ENCODE measurements at places on chromosomes 2 and 18.
A peak's percentile ranks its signal among the peaks of the same experiment; 100 is the strongest.

DNA sequence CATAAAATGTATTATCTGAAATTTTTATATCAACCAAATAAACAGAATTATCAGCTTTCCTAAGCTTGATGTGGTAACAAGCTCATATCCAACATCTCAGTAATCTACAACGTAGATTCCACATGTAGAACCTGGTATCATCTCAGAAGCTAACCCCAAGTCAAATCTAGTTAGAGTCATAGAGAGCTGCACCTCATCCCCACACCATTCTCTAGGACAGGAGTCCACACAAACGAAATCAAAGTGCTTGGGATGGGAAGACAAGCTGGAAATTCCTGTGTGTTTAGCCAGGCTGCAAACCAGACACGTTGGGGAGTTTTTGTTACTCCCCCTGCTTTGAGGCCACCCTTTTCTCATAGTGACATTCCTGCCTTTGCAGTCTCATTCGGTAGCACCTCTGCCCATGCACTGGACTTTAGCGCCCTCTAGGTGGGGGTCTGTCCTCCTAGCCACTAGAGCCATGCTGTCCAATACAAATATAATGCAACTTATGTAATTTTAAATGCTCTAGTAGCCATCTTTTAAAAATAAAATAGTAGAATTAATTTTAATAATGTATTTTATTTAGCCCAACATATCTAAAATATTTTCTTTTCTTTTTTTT lies 28.1 kb upstream of the SATB2 start:
- DNase-seq = no peak

- DNase-seq = no peak
Measured at GRCh38 chr2:66389651-66390131, 45.2 kb upstream of the MEIS1 start.

DNA sequence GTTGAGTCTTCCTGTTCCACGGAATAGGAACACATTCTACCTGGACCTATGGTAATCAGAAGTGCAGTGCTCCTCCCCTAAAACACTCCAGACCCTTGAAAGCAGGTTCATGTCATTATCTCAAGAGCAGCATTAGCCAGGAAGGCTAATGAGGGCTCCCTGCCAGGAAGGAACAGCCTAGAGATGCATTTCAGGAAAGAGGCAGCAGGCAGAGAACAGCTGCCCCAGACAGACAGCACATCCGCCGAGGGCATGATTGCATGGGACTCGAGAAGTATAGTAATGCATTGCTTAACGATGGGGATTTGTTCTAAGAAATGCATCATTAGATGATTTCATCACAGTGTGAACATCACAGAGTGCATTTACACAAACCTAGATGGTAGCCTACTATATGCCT lies 171.5 kb downstream of the ALK start:
- no peak for DNase-seq

DNA sequence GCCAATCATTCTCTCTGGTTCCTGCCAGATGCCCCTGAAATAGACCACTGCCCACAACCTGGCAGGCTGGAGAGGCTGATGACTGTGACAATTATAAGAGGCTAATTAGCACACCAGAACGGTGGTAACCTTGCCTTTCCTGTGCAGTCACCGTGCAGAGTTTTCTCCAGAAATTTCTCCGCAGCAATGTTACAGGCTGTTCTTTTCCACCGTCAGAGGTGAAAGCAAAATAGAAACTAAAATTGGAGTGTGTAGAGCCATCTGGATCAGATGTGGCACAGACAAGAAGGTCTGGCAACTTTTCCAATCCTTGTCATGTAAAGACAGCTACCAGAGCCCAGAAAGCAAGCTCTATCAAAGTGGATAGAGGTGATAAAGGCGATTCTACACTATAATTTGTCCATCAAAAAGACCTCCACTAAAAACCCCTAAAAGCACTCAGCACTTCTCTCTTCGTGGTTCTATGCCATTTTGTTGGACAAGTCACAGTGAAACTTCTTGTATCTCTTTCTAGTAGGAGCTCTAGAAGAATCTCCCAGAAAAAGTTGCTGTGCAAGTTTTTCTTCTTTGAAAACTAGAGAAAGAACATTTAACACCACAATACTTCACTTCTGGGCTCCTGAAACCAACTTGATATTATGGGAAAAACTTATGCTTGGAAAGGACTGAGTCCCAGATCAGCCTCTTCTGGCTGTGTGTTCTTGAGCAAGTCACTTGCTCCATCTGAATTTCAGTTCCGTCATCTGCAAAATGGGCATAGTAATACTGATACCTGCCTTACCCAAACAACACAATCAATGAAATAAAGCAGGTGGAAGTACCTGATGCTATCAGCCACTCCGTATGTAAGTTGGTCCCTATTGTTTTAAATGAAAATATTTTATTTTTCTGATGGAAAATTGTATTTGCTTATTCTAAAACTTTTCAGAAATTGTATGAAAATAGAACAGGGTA lies 295.6 kb upstream of the DLGAP1 start:
- DNase-seq = no peak

DNA sequence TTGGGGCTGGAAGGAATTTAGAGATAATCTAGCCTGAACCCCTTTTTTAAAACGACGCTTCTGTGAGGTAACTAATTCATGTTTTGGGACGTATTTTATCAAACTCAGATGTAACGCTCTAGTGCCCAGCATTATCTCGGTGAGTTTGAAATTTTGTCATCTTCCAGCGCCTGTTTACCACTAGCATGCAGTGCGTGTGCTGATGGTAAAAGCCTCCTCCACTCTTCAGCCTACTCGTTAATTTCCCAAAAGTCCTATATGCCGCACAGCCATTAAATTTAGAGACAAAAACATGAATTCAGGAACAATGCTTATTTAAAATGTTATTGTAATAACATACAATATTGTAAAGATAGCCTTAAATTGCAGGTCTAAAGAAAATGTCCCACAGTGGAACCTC lies 2.8 kb downstream of the ZCCHC2 start:
- DNase-seq = no peak

DNA sequence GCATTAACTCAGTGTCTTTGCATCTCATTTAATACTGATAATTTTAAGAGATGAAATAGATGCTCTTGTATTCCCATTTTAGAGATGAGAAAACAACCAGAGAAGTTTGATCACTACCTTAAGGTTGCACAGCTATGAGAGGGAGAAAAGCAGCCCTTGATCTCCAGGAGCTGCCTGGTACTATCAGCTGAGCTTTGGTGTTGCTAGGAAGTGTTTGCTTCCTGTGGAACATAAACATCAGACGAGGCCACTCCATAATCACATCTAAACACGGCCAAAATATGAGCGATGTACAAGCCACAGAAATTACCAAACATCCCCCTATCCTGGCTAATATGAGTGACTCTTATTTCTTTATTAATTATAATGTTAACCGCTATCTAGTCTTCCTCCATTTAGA lies 620 bp upstream of the WDFY1 start:
- no peak for DNase-seq

DNA sequence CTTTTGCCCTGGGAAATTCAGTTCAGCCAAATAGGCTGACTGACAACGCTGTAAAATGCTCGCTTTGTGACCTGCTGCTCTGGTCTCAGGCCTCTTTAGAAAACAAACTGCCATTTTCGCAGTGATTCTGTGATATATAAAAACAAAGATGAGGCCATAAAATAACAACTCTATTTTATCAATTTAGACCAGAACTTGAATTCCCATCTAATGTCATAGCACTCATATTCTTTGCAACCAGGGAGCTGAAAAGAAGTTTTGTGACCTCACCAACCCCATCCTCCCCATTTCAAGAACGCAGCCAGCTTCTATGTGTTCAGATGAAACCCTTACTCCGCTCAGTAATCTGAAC lies 40.3 kb downstream of the TCF4 start:
- no peak for DNase-seq

DNA sequence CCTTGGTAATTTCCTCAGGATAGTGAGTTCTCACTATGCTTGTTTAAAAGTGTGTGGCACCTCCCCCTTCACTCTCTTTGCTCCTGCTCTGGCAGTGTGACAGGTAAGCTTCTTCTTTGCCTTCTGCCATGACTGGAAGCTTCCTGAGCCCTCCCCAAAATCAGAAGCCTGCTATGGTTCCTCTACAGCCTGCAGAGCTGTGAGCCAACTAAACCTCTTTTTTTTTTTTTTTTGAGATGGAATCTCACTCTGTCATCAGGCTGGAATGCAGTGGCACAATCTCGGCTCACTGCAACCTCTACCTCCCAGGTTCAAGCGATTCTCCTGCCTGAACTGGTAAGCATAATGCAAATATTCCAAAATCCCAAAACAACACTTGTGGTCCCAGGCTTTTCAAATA lies 80.0 kb downstream of the SOWAHC start:
- DNase-seq = no peak

- no peak for DNase-seq
Measured at GRCh38 chr2:9417725-9418124, 5.6 kb downstream of the ITGB1BP1 start.

DNA sequence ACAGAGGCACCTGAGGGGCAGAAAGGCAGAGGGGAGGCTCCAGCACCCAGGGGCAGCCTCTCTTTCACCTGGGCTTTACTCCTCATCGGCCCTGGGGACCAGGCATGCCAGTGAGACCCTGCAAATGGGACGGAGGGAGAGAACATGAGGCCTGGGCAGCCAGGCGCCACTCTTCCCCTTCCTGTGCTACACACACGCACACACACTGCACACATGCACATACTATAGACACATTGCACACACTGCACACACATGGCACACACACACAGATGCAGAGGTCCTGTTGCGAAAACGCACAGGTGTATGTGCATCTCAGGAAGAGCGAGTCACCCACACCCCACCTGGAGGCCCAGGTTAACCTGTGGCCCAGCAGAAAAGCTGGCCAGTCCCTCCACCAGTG lies 3.4 kb upstream of the RAB6D start:
- DNase-seq = no peak

- no peak for DNase-seq
Measured at GRCh38 chr2:19226386-19226785, 132.0 kb downstream of the OSR1 start.

DNA sequence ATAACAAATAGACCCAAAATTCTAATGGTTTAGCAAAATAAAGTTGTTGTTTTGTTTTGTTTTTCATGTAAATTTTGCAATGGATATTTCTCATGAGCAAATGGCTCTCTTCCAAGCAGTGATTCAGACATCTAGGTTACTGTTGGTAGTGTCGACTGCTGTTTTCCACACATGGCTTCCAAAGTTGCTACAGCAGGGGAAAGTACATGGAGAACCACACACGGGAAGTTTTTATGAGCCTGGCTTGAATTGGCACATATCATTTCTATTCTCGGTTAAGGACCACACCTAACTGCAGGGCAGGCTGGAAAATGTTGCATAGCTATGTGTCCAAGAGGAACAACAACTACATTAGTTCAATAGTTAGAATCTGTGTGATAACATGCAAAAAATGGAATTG lies 262.1 kb downstream of the GALNT13 start:
- no peak for DNase-seq

- DNase-seq = no peak
Measured at GRCh38 chr2:180790891-180791290, 189.5 kb upstream of the UBE2E3 start.

GRCh38 chr2:53127061-53127650 lies 640.4 kb upstream of the CHAC2 start:
- DNase-seq = no peak

DNA sequence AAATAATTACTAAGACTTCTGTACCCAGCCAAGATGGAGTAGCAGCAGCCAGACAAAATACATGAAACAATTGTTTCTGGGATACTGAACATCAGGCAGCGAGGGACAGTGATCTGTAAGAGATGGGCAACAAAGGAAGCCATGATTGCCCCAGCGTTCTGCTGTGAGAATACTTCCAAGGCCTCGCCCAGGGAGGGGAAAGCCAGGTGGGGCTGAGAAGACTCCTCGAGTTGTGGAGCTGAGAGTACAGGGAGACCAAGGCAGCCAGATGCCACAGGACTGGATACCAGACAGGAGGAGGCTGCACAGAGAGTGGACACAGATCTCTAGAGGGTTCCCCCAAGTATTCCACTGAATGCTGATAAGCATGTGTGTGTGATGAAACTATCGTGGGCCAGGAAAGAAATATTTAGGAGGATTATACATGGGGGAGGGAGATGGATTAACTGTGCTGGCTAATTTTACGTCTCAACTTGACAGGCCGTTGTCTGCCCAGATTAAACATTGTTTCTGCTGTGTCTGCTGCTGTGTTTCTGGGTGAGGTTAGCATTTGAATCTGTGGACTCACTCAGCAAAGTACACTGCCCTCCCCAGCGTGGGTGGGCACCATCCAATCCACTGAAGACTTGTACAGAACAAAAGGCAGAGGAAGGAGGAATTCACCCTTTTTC lies 10.2 kb upstream of the LIMS2 start:
- DNase-seq = no peak

DNA sequence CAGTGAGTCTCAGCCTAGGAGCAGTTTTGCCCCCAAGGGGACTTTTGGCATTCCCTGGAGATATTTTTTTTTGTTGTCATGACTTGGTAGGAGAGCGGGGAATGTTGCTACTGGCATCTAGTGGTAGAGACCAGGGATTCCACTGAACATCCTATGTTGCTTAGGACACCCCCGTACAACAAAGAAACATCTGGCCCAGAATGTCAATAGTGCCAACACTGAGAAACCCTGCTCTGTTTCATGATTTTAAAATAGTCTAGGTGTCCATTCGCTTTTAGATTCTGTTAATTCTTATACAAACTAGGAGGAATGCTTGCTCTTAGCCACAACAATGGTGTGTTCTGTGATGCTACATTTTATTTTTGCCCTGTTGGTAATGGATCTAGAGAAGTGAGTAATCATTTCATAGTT lies 225.8 kb upstream of the SIX3 start:
- DNase-seq = no peak

DNA sequence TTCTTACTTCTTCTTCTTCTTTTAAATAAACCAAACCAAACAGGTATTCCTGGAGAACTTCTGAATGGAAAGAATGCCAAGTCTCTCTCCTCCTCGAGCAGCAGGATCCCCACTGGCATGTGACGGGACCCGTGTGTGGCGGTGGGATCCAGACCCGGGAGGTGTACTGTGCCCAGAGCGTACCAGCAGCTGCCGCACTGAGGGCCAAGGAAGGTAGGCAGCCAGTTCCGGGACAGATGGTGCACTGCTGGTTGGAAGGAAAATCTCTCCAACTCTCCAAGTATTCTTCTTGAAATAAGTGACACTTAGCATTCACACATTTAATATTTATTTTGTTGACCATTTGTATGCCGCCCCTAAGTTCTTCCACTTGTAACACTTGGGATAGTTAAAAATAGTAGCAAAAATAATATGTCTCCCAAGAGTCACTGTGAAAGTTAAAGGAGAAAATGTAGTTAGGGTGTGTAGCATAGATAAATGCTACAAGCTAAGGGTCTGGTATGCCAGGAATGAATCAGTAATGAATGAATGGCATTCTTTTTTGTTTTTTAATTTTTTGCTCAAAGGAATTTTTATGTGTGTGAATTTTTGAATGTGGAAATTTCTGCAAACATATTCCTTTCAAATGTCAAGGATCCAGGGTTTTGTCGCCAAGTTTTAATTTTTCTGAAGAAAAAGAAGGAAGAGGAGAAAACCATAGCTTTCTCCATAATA lies 349.9 kb downstream of the THSD7B start:
- DNase-seq = no peak

- no peak for DNase-seq
Measured at GRCh38 chr2:60519231-60519863, 34.1 kb downstream of the BCL11A start.

GRCh38 chr18:51196811-51197660 lies 445 bp downstream of the MEX3C start:
- DNase-seq = peak; percentile 28

- DNase-seq = no peak
Measured at GRCh38 chr18:71850602-71851001, 693.5 kb downstream of the CBLN2 start.

Data from stimulated activated CD4-positive, alpha-beta T cell treated with anti-CD3 and anti-CD28 coated beads, Interleukin-12 subunit alpha, Interleukin-12 subunit beta, amount 100 ng/mL, for 48 hours (primary cell).